Neural crest cell (in vitro differentiated cells): ENCODE measurements at places on chromosomes 6 and 20.
A peak's percentile ranks its signal among the peaks of the same experiment; 100 is the strongest.

GRCh38 chr6:27873021-27873940 is 38.9 kb downstream of the OR2B2 start:
- no peak for DNase-seq

- no peak for DNase-seq
Observed at GRCh38 chr6:32519118-32519909, 10.8 kb downstream of the HLA-DRB5 start.

- DNase-seq, result no peak
Observed at GRCh38 chr20:23018941-23019340, 16.2 kb upstream of the SSTR4 start.

DNA sequence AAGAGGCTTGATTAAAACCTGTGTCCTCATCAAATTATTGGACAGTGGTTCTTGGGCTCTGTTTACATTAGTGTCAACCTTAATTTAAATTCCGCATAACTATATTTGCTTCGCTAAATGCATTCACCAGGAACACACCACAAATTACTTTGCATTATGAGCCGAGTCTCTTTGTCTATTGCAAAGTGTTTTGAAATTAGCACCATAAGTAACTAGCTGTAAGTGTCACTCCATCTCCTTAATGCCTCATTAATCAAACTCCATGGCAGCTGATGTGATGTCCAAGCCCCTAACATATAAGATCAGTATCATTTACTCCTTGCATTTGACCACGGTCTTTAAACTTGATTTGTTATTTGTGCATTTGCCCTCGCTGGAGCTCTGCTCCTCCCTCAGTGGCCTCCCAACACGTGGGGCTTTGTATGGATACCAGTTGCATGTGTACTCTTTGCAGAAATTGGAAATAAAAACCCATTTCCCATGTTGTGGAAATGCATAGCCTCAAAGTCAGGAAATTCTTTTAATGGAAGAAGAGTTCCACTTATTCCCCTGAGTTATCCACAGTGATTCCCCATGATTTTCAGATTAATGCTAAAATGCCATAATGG is 24.6 kb downstream of the FOXA2 start:
- DNase-seq, result no peak

DNA sequence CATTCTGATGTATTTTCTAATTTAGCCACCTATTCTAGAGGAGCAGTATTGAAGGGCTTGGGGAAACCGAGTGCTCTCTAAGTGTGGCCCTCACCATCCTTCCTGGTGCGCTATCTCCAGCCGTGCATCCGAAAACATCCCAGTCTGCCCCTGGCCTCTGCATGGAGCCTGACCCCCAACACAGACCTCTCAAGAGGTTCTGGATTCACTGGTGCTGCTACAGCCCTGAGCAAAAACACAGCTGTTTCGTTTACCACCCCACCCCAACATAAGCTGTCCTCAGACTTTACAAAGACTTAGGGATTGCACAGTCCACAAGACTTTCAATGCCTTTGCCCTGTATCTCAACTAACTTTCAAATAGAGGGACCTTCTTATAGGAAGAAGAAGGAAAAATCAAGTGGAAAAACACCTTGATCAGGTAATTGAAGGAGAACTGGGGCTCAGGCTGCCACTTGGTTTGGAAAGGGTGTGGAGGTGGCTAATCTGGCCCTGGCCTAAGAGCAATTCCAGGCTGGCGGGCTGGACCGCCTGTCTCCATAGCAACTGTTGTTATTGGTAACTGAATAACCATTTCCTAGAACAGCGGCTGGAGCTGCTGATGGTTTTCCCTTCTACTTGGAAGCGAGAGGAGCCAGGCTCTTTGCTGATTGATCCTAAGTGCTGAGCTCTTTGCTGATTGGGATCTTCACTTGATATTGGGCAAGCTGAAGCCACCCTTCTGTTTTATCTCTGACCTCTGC is 90.2 kb upstream of the TOX2 start:
- DNase-seq, result peak; percentile 16

DNA sequence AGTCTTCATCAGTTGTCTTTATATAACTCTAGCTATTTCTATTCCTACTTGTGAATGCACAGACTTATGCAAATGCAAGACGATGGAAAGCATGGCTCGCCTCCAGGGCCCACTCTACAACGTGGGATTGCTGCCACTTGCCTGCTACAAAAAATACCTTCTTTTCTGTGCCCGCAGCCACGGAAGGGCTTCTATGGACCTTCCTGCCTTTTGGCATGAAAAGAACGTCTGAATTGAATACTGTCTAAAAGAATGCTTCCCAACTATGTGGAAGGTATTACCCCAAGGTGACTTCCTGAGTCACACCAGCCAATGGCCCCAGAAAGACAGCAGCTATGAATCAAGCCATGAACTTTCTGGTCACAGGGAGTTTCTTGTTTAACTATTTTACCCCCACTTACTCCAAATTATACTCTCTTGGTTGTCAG is 261.2 kb downstream of the HIVEP2 start:
- DNase-seq, result no peak

DNA sequence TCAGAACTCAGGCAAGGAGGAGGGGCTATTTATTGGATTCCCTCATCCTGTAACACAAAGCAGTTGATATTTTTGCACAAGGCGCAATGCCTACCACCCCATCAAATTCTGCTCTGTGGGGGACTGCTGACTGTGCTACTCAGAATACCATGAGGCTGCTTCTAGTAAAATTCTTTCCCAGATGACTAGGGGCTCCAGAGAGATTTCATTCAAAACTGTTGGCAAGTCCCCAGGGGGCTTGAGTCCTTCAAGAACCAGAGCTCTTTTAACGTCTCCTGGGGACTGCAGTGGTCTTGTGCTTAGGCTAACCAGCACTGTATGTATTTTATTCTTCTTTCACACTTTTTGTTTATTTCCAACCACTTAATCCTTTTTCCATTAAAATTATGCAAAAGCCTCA is 365.9 kb upstream of the AGPAT4 start:
- no peak for DNase-seq

DNA sequence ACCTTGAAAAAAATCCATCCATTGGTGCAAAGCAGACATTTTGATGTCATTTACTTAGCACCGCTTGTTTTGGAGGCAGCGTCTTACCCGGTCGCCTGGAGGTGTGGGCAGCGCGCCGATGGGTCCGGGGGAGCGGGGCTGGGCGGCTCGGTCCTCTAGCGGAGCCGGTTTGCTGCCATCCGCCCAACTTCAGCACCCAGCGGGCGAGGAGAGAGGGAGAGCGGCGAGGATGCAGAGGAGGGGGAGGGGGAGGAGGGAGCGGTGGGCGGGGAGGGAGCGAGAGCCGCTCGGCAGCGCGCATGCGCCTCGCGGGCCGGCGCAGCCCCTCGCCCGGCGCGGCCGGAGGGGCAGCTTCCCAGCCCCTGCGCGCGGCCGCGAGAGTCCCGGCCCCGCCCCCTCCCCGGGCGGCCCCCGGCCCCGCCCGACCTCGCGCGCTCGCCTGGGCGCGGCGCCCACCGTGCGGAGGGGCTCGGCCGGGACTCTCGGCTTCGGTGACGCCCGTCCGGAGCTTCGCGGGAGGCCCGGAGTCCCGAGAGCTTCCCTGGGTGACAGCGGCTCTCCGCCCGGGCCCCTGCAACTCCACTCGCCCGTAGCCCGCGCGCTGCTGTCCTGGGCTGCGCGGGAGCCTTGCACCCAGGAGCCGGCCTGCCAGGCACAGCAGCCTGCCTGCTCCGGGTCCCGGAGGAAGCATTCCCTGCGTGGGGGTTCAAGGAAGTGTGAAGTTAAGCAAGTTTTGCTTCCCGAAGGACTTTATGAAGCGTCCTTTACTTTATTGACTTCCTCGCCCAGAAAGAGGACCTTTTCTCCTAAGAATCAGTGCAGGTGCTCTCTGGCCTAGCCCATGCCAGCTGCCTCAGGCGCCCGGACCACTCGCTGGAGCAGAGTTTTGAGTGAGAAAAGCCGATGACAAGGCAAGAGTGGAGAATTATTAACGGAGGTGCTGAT is at the start of gene RGS17:
RGS17 (minus strand) TSS at position 246 of the 945 bp plus-strand sequence. CDS start 87,264 bp downstream, outside the sequence.
- DNase-seq, result peak; percentile 60

DNA sequence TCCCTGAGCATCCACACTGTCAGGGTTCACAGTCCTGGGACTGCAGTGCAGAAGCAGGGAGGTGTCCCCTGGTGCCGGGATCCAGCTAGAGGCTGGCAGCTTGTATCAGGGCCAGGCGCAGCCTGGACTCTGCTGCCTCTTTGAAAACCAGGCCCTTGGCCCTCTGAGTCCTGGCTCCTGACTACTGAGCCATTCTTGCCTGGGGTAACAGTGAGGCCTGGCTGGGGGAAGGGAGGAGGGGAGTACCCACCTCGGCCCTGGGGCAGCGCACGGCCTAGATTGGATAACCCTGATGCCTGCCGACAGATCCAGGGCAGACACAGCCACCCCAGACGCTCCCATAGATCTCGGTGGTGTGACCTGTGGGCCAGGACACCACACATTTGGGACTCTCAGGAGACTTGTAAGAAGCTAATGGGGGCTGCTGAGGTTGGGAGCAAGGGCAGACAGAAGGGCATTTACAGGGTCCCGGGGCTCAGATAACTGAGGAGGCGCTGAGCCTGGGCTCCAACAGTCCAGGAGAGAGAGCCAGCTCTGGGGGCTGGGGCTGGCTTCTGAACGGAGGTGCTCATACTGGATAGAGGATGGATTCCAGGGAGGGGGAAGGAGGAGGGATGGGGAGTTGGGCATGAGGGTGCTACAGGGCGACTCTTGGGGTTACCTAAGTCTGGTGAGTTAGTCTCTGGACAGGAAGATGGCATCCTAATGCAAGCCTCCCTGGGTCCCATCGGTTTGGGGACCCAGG is 30.5 kb downstream of the SPDEF start:
- no peak for DNase-seq

DNA sequence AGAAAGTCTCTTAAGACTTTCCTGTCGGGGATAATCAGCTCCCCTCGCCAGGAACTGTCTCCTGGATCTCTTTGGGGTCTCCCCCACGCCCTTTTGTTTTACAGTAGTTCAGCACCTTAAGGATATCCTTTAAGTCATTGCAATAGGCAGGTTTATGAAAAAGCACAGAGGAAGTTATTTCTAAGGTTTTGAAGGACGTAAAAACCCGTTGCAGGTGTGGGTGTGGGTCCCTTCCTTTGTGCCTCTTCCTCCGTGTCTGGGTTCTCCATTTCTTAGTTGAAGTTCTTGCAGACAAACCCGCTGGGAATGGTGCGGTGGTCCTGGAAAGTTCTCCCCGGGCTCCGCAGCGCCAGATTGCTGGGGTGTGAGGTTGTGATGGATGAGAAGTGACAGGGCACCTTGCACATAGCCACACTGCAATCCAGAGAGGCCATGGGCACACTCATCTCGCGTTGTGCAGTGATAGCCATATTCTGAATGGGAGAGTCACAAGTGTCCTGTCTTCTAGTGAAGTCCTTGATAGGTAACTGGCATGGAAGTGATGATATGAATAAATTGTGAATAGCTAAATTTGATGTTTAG is 65.2 kb downstream of the GTF2H5 start:
- no peak for DNase-seq

- no peak for DNase-seq
Observed at GRCh38 chr6:165632194-165632593, 30.8 kb downstream of the PDE10A start.

DNA sequence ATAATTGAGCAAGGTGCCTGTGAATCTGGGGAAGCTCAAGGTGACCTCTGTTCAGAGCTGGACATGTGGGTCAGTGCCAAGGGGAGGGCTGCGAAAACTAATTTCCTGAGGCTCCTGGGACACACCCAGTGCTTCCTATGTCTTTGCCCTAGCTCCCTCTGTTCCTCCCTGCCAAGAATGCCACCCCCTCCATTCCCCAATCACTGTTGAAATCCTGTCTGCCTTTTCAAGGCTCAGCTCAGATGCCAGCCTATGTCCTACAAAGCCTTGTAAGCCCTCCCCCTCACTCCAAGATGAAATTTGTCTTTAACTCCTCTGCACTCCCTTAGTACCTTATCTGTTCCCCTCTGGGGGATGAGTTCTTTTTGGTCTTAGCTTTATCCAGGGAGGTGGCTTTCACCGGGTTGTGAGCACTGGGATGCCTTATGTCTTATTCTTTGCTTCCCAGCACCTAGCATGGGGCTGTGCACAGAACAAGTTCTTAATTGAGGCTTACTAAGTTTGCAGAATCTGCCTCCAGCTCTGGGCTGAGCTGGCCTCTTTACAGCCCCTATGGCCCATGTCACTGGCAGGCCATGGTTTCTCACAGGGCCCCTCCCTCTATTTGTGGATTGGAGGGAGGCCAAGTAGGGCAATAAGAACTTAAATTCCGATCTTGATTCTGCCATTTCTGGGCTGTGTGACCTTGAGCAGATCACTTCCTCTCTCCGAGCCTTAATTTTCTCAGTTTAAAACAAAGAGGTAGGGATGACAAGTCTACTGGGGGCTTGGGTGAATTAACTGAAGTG is 51.5 kb upstream of the EPB41L1 start:
- DNase-seq, result no peak

GRCh38 chr6:37048851-37049757 is 43.6 kb downstream of the FGD2 start:
- DNase-seq, result no peak

- no peak for DNase-seq
Observed at GRCh38 chr6:56448046-56448445, 194.6 kb downstream of the DST start.

GRCh38 chr6:10531503-10531902 is 10.4 kb downstream of the GCNT2 start:
- no peak for DNase-seq

GRCh38 chr20:35144694-35145093 is 2.4 kb downstream of the EDEM2 start:
- no peak for DNase-seq
